ENCODE measurements at places on chromosomes 5 and 9.
A peak's percentile ranks its signal among the peaks of the same experiment; 100 is the strongest.

DNA sequence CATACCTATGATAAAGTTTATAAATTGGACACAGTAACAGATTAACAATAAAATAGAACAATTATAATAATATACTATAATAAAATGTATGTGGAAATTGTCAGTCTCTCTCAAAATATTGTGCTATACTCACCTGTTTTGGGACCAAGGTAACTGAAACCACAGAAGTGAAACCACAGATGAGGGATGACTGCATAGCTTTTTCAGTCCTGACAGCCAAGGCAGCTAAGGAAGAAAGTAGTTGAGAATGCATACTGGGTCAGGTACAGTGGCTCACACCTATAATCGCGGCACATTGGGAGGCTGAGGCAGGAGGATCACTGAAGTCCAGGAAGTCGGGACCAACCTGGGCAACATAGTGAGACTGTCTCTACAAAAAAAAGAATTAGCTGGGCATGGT is 8.9 kb downstream of the SRP19 start:
- DNase-seq: no peak

DNA sequence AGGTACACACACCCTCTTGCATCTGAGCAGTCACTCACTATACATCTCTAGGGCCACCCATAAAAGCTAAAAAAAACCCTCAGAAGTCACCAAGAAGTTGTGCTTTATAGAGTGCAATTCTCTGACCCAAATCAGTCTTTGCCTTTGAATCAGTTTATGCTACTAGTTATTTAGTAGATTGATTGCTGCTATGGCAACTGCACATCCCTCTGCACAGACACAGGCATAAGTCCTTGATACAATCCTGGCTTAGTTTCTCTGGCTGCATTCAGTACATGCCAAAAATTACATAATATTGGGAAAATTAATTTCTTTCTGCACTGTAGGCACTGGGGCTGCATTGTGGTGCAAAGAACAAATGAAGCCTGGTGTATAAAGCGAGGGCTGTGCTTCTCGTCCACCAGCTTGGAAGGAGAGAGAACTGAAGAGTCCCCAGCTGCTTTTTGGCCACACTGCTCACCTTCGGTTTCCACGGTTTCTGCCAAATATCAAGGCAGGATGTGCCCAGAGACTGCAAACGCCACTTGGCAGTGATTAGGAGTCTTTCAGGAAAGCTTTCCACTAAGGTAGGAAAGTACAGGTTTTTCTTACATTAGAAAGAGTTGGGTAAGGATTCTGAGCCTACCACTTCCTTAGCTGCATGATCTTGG is 258.4 kb downstream of the ELAVL2 start:
- no peak for DNase-seq

DNA sequence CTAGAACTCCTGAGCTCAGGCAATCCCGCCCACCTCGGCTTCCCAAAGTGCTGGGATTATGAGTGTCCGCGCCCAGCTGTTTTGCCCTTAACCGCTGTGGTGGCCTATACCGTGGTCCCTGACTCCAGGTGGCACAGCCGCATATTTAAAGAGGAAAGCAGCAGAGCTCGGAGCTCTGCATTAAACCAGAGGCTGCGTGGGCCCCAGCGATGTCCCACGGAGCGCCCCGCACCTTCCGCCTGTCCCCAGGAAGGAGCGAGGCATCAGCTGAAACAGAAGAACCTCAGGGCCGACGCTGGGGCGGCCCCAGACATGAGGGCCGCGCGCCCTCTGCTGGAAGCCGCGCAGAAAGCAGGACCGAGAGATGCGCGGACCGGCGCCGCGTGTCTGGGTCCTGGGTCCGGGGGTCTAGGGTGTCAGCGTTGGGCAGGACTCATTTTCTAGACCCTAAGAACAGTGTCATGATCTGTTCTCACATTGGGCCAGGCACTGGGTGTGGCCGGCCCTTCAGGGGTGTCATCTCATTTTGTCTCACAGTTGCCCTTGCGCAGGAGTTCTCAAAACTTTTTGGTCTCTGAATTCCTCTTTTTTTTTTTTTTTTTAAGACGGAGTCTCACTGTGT is 37.7 kb downstream of the LAMC3 start:
- DNase-seq: peak; percentile 42

- DNase-seq: no peak
Observed at GRCh38 chr5:64666078-64666477, 24.2 kb upstream of the SHISAL2B start.

DNA sequence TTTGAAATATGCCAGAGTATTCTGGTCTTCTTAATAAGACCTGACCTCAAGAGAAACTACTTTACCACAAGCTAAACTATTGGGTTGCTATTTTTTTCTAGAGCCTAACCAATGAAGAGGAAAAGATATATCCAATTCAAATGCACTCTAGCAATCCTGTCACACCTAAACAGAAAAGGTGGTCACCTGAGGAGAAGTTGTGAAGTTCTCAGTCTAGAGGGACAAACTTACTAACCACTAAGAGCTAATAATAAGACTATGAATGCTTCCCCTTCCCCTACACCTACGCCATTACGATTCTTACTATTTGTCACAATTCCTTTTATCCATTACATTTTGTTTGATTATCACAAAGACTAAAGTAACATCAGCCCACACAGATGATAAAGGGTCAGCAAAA is 29.7 kb downstream of the RLN2 start:
- no peak for DNase-seq

GRCh38 chr5:54001976-54002775 is 308.2 kb downstream of the ARL15 start:
- DNase-seq: no peak

DNA sequence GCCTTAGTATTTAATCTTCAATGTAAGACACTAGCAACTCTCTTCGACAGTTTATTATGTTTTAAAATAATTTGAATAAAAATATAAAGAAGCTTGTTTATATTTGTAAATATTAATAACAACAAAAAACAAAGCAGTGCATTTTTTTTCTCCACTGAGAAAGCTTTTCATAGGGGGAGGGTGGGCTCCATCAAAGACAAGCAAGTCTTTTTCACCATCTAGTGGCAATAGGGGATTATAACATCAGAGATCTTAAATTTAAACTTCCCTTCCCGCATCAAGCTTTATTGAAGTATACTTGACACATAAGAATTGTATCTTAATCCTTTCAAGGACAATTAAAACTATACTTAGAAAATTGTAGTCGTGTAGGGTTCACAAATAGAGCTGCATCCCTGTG is 9.3 kb upstream of the OR13F1 start:
- no peak for DNase-seq

DNA sequence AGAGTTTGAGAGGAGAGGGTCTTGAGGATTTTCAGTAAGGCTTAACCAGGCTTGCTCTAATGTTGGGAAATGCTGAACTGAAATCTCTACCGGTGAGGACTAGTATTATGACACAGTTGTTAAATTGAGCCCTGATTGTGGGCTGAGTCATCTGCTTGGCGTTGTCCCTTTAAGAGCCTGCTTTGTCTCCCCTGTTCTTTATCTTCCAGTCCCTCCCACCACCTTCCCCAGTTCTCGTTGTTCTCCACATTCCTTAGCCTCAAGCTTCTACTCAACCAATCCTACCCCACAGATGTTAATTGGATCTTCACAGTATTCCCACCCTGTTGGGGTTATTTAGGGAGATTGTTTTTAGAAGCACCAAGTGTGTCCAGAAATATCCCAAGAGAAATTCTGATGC is 57.6 kb downstream of the ANKRD55 start:
- DNase-seq: no peak

- no peak for DNase-seq
Observed at GRCh38 chr9:93316726-93317494, 133.0 kb downstream of the WNK2 start.

GRCh38 chr5:132480042-132480441 is 10.5 kb downstream of the IRF1 start:
- DNase-seq: no peak

GRCh38 chr9:98481676-98482075 is 226.2 kb upstream of the TBC1D2 start:
- DNase-seq: no peak

- DNase-seq: no peak
Observed at GRCh38 chr5:18195910-18196309, 561.6 kb downstream of the TAF11L14 start.

- no peak for DNase-seq
Observed at GRCh38 chr9:82363682-82364081, 375.1 kb downstream of the SPATA31D1 start.

GRCh38 chr5:147169901-147170300 is 64.9 kb upstream of the STK32A start:
- DNase-seq: no peak

- no peak for DNase-seq
Observed at GRCh38 chr5:137287569-137287968, 211.6 kb downstream of the SPOCK1 start.

- DNase-seq: no peak
Observed at GRCh38 chr9:8649160-8649559, 849.6 kb upstream of the DMAC1 start.

DNA sequence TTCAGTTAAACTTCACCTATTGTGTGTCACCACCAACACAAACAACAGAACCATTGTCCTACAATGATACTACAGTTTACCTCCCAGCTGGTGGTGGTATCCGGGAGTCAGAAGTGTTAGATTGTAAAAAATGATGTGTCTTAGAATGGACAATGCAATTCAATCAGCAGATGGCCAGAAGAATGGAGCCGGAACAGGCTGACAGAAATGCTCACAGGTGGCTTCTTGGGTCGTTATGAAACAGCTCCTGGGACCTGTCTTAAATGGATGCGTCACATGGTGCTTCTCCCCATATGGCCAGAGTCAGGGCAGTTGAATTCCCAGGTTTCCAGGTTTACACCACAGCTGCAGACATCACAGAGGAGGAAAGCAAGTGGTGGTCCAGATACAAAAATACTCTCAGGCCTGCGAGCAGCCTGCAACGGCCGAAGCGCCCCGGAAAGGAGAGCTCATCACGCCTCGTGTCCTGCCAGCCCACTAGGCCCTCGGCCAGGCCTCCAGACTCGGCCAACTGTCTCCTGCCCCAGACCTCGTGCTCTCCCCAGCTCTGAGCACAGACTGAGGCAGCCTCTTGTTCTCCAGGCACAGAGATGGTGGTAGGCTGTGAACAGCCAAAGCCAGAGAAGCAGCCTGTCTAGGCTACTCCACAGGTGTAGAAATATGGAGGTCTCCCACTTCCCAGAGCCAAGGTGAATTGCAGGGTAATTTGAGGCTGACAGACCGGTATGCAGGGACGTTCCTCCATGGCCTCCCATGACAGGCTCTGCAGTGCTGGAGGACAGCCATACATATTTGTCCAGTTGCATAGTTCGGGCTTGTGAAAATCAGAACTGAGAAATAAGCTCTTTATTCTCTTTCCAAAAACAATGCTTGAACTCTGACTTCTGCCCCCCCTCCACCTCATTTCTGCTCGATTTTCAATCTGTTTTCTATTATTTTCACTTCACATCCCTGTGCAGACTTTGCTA is 98.5 kb upstream of the SPATA31C2 start:
- DNase-seq: no peak

DNA sequence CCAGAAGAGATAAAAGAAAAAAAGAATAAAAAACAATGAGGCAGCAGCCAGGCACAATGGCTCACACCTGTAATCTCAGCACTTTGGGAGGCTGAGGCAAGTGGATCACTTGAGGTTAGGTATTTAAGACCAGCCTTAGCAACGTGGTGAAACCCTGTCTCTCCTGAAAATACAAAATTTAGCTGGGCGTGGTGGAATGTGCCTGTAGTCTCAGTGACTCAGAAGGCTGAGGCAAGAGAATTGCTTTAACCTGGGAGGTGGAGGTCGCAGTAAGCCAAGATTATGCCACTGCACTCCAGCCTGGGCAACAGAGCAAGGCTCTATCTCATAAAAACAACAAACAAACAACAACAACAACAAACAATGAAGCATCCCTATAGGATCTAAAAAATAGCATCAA is 121.5 kb downstream of the HMHB1 start:
- DNase-seq: no peak

GRCh38 chr5:169253071-169253470 is 47.9 kb downstream of the SLIT3 start:
- no peak for DNase-seq

DNA sequence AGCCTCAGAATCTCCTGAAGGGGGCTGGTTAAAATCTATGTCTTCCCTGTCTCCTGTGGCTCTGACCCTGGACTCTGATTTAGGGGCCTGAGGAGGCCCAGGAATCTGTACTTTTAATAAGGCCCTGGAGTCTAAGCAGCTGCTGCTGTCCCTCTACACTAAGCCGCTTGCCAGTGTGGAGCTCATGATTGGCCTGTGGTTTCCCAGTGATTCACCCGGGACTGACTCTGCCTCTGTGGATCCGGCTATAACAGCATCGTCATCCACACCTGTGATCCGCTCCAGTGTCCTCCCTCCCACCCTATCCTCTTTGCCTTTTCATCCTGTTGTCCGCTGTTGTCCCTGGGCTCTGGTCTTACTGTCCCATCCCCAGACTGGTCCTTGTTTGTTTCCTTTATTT is 3.7 kb downstream of the SLC31A2 start:
- no peak for DNase-seq

DNA sequence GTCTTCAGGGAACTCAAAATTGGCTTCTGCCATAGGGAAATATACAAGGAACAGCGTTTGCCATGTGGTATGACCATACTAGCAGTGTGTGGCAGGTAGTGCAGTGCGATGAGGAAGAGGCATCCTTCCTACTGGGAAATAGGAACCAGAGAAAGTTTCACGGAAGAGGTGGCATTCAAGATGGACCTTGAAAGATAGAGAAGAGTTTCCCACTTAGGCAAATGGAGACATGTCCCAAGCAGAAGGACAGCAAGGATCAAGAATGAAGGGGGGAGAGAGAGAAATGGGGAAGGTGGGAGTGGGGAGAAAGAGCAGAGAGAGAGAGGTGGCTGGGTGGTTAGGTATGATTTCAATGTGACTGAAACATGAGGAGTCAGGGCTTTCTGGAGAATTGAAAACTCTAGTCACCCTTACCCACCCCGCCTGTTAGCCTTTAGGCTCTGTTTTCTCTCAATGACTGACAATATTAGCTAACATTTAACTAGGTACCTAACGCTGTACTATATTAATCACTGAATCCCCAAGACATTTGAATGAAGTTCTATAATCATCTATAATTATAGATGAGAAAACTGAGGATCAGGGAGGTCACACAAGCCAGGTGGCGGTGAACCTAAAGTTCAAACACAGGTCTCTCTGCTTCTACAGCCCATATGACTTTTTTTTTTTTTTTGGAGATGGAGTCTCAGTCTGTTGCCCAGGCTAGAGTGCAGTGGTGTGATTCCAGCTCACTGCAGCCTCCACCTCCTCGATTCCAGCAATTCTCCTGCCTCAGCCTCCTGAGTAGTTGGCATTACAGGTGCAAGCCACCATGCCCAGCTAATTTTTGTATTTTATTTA is 171.3 kb downstream of the NR3C1 start:
- DNase-seq: no peak

DNA sequence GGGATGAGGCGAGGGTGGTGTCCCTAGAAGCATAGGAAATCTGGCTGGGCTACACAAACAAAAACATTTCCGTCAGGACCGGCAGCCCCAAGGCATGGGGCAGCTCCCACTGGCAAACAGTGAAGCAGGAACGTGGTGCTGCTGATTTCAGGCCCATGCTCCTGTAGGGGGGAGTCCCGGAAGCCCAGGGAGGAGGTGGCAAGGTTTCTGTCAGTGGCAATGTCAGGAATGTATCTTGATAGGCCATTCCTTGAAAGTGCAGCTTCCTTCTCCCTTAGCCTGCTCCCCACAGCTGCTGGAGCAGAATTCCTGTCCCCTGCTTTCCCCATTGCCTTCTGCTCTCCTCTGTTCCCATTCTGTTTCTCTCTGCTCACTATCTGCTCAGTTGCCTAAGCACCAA is 42.4 kb downstream of the MRRF start:
- no peak for DNase-seq
